Activated naive CD4-positive, alpha-beta T cell (primary cell): ENCODE measurements at places on chromosomes 1 and 21.

DNA sequence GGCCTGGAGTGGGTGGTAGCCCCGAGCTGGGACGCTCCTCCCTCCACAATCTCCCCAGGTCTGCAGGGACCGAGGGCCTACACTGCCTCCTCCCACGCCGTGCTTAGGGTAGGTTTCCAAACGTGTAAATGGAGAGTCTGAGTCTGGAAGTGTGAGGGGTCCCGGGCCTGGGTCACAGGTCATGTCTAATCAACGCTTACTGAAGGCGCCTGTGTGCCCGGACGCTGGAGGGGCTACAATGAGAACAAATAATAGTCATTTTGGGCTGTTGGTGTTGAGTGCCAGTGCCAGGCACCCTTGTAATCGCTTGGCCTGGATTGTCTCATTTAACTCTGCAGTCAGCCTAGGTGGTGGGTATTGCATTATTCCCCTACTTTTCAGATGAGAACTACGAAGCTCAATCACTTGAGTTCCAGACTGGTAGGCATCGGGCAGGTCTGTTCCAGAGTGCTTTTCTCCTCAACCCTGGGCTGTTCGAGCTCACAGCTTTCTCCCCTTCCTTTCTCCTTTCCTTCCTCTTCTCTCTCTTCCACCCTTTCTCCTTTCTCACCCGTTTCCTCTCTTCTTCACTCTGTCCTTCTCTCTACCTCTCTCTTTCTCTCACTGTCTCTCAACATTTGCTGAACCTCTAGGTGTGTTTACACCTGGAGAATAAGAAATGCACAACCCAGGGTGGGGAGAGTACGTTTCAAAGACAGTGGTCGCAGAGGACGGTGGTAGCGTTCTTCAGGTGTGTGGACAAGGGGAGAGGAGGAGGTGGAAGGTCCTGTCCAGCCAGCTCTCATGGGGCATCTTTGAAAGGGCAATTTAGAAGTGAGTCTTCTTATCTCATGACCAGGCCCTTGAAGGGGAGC is 883 bp downstream of the SLC66A1 start:
- no peak for DNase-seq

- DNase-seq: no peak
Measured at GRCh38 chr1:46413596-46413985, 19.5 kb downstream of the FAAH start.

- no peak for DNase-seq
Measured at GRCh38 chr1:209038316-209038715, 545.2 kb upstream of the CAMK1G start.

DNA sequence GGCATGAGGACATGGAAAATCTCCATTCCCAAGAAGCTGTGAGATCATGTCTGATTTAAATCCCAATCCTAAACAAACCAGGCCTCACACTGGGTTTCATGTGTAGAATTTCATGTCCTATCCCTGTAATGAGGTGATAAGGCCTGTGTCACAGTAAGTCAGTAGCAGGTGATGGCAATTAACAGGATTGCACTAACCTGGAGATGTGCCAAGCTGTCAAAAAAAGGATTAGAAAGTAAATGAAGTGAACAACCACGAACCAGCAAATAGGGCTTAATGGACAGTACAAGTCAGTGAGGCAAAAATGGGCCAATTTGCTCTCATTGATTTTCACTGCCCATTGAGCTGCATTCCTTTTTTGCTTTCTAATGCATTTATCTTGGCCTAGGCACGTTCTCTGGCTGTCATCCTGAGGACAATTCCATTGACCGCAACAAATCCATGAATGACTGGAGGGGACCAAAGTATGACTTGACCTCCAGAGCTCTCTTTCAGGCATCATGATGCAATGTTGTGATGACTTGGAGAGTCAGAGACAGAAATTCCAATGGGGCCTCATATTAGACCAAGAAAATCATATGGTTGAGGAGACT is 673.6 kb upstream of the ADGRL2 start:
- no peak for DNase-seq

GRCh38 chr1:59266927-59267293 is 30.0 kb upstream of the FGGY start:
- no peak for DNase-seq

GRCh38 chr1:50422946-50423669 is at the start of gene DMRTA2:
DMRTA2 (minus strand) TSS chr1:50423443; CDS start chr1:50421536, 1,907 bp downstream.
- DNase-seq: no peak
